ENCODE measurements at places on chromosomes 13 and 19.

- DNase-seq = no peak
Measured at GRCh38 chr13:111862836-111863815, 203.8 kb upstream of the SOX1 start.

DNA sequence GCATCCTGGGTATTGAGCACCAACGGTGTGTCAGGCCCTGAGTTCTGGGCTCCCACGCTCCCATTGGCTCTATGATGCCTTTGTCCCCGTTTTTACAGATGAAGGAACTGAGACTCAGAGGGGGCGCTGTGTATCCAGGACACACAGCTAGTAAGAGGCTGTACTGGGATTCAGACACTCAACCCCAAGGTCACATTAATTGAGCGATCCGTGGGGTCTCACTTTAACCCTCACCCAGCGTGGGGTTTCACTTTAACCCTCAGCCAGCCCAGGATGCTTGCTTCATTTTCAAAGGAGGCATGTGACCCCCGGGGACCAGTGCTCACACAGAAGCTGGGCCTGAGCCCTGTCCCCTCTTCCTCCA is 42.6 kb downstream of the CYP4F22 start:
- no peak for DNase-seq

DNA sequence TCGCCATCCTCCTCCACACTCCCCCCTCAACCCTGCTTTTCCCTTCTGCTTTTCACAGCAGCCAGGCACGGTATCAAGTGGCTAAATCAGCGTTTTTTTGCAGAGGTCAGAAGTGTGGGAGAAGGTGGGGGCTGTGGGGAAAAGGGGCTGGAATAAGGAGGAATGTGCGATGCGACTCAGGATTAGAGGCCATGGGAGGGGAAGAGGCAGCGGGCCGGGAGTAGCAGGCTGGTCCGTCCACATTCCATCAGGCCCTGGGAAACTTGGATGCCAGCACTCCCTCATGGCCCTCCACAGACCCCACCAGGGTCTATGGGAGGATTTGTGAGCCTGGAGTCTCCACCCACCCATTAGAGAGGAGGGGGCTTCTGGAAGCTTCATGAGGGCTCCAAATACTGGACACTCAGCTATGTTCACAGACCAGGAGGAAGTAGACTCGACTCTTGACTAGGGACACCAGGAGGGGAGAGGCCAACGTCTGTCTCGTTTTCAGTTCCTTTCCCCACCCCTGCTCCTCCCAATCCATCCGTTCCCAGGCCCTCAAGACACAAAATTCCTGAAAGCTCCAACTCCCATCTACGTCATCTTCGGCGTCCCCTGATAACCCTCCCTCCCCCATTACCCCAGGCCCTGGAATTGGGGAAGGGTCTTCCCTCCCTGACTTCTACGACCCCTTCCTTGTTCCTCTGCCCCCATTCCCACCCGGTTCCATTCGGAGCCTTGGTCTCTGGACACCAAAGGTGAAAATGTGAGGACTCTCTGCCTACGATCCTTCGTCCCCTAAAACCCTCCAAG is 3.3 kb upstream of the KCNC3 start:
- DNase-seq = no peak

DNA sequence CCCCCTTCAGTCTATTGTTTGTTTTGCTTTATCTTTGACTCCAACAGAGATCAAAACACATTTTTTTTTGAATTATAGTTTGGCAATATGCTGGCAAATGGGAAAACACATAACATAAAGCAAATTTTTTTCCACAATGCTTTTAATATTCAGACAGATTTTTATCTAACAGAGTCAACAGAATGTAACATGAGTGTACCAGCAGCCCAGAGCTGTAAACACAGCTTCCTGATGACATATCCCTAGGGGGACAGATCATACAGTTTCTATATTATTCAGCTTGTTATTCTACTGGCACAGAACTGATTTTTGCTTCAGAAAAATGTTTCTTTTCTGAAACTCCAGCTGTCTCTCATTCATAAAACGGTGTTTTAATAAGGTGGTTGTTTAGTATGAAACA is 168.8 kb downstream of the OLFM4 start:
- DNase-seq = no peak

DNA sequence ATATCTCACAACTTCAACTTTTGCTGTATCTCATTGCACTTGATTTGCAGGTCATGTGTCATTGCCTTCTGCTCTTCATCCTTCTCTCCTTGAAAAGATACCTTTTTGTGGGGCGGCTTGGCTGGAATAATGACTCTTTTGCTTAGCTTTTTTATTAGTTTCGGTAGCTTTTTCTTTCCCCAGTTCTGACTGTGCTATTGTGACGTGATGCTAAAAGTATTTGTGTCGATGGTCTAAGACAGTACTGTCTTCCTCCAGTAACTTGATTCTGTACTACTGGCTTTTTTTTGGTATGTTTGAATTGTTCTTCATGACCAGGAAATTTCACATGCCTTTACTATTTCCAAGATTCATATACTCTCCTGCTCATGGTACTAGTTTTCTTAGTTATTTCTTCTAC is 63.1 kb downstream of the SLITRK1 start:
- no peak for DNase-seq

DNA sequence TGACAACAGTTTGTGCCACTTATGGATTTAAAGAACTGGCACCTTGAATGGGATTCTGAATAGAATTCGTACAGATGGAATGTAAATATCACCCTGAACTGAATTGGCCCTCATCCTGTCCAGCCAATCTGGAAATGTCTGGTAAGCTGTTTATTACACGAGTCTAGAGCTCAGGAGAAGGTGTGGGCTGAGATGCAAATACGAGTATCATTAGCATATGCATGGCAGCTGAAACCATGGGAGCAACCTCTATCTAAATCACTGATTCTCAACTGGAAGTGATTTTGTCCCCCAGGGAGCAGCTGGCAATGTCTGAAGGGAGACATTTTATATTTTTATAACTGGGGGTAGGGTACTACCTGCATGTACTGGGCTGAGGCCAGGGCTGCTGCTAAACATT is 15.6 kb upstream of the VWA8 start:
- DNase-seq = no peak

All from SW 1271 (cell line).